ENCODE measurements at places on chromosomes 12 and 14. TPM values are rescaled to one million over a fixed set of nuclear protein-coding genes. Genes with fewer than 3 reads are reported as not detected.

KLRF2 gene
- not detected for total RNA-seq

VASH1 gene
- 9.0 TPM for total RNA-seq

CLEC2D gene
- total RNA-seq: 2.3 TPM

KRT73 gene
- not detected for total RNA-seq

COL2A1 gene
- not detected for total RNA-seq

SPRYD4 gene
- total RNA-seq: 3.7 TPM

ABHD12B gene
- not detected for total RNA-seq

CABP1 gene
- total RNA-seq: 1.2 TPM

BMAL2 gene
- 8.7 TPM for total RNA-seq

PAH gene
- 0.67 TPM for total RNA-seq

ARG2 gene
- 16.7 TPM for total RNA-seq

NPFF gene
- total RNA-seq: not detected

CCDC92 gene
- 74.3 TPM for total RNA-seq
